ENCODE measurements at places on chromosomes 12 and 14.

DNA sequence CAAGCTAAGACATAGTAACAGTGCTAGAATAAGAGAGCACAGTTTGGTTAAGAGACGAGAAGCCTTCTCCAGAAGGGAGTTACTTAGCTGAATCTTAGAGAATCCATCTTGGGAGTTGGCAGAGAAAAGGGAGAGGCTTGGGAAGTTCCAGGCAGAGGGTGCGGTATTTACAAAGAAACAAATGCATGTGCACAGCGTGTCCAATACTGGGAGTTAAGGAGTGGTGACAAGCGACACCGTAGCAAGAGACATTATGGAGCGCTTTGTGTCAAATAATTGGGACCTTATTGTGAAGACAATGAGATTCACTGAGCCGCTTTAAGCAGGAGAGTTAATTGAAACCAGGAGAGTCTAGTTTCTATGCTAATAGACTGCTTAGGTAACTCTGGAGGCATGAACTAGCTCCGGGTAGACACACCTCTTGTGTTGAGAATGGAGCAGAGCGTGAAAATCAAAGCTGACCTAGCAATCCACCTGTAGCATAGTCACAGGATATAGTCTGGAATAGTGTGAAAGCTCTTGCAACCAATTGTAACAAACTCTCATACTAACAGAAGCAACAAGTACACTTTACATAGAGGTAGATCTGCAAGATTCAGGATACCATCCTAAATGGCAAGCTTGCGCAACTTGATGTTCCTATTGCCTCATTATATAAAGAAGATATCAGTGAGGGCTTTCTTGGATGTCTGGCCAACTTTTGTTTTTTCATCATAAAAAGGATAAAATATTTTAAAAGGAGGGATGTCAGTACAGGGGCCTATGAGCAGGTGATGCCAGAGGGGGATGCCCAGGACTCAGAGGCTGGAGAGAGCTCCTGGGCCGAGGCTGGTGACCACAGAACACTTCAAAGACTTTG lies 5.3 kb downstream of the ALDH1L2 start:
- DNase-seq, result no peak

DNA sequence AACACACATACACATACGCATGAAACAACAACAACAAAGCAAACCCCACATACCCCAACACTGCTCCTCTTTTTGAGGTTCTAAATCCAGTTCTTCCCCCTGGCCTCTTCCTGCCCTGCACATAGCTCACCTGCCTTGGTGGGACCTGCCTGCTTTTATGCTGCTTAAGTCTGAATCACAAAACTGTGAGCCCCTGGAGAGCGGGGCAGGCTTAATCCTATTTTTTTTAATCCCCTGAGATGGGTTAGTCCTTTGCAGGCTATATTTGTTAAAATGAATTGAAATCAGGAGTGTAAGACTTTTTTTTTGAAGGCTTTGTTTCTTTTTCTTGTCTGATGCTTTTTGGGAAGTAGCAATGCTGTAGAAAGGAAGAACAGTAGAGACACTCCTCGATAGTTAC lies 84.6 kb upstream of the MAX start:
- no peak for DNase-seq

GRCh38 chr14:104148433-104149277 lies 10.3 kb downstream of the KIF26A start:
- no peak for DNase-seq

DNA sequence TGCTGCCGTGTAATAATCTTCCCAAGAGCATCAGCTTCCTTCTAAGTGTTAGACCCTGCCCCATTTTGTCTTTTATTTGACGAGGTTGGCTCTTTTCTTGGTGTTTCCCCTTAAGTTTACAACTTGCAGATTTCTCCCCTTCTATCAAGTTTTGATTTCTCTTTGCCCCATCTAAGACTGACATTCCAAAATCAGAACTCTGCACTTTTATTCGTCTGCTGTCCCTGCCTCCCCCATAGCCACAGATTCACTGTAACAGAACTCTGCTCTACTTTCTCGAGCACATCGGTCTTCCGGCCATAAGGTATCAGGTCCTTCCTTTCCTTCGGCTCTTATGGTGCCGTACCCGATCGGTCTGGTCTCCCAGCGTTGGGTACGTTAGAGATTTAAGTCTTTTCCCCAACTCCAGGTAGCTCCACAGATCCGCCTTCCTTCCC lies 563 bp downstream of the DCP1B start:
- no peak for DNase-seq

GRCh38 chr12:125610971-125611370 lies 545.7 kb downstream of the AACS start:
- DNase-seq, result no peak

GRCh38 chr12:49874142-49874897 lies 29.4 kb downstream of the FAIM2 start:
- DNase-seq, result no peak

DNA sequence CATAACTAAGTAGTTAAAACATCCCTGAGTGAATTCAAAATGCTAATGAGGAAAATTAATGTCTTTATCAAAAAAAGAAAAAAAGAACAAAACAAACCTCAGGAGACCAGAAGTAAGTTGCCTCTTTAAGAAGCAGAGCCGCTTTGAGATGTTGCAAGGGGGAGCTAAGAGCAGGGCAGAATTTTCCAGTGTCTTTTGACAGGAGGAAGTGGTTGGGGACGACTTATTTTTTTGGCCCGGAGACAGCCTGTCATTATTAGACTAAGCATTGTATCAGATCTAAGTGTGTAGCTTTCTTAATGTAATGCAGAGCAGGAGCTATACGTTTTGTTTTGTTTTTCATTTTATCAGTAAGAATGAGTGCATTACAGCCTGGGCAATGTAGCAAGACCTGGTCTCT lies 206.6 kb downstream of the CACNA1C start:
- no peak for DNase-seq

GRCh38 chr12:41288142-41288811 lies 100.2 kb downstream of the PDZRN4 start:
- no peak for DNase-seq

DNA sequence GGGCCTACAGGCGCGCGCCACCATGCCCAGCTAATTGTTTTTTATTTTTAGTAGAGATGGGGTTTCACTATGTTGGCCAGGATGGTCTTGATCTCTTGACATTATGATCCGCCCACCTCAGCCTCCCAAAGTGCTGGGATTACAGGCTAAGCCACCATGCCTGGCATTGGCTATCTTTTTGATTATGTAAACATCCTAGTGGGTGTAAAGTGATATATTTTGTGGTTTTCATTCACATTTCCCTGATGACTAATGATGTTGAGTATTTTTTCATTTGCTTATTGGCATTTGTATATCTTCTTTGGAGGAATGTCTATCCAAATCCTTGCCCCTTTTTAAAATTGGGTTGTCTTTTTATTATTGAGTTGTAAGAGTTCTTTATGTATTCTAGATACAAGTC lies 16.3 kb downstream of the CREBL2 start:
- DNase-seq, result no peak

All from GOT3 (cell line).